Right lobe of liver (tissue), 6 donors: ENCODE measurements at places on chromosomes 7 and 10. TPM values are rescaled to one million over a fixed set of nuclear protein-coding genes. Genes with fewer than 3 reads are reported as not detected.

TAF3 gene
- 3.5 TPM for total RNA-seq

NXPH1 gene
- not detected for total RNA-seq

ZP3 gene
- 2.8 TPM for total RNA-seq

PTER gene
- total RNA-seq, result 26.7 TPM

UNCX gene
- not detected for total RNA-seq

ZCWPW1 gene
- 0.86 TPM for total RNA-seq

CYCS gene
- 56.5 TPM for total RNA-seq

GIMAP8 gene
- total RNA-seq, result 8.4 TPM

SPDYE2 gene
- total RNA-seq, result 0.30 TPM

IFIT2 gene
- 4.7 TPM for total RNA-seq

HYAL4 gene
- total RNA-seq, result not detected

TMEM184A gene
- 31.0 TPM for total RNA-seq

SOSTDC1 gene
- not detected for total RNA-seq

RTKN2 gene
- total RNA-seq, result 0.06 TPM

MSS51 gene
- total RNA-seq, result 0.64 TPM

PTPRZ1 gene
- total RNA-seq, result not detected

PAX4 gene
- not detected for total RNA-seq

CYP17A1 gene
- total RNA-seq, result 2.5 TPM

INHBA gene
- total RNA-seq, result 1.8 TPM

C10orf62 gene
- not detected for total RNA-seq
